AG08395 (cell line): ENCODE measurements at places on chromosomes 2 and 18.

DNA sequence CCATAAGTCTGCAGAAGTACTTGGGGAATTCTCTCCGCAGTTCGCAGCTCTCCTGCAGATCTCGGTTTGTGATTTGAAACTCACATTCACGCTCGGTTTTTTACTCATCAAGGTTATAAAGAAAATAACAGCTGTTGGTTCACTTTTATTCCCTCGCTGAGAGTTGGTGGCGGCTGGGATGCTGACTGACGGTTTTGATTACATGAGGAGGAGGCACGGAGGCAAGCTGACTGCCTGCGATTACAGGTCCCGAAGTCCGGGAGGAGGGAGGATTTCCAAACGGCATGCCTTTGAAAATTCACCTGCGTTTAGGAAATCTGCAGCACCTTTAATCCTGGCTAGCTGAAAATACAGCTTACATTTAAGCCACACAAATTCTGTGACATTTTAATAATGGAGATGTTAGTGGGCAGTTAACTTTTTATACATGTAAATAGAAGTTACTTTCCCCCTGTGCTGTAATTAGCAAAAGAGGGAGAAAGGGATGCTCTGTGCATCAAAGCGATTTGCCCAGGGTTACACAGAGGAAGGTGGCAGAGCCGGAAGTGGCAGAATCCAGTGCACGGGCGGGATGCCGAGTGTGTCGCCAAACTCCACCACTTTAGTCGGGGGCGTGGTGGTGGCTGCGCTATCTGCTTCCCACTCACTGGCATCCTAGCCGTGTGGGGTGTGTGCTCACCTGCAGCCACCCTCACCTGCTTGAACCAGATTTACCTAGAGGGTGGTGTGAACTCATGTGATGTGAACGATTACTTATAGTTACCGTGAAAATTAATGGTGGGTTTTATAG lies 14.7 kb downstream of the AGAP1 start:
- DNase-seq, result no peak

- no peak for DNase-seq
These were observed 12.6 kb downstream of the HYCC2 start for GRCh38 chr2:201058914-201059313.

- DNase-seq, result no peak
These were observed 324.4 kb downstream of the ALK start for GRCh38 chr2:29597035-29597434.

DNA sequence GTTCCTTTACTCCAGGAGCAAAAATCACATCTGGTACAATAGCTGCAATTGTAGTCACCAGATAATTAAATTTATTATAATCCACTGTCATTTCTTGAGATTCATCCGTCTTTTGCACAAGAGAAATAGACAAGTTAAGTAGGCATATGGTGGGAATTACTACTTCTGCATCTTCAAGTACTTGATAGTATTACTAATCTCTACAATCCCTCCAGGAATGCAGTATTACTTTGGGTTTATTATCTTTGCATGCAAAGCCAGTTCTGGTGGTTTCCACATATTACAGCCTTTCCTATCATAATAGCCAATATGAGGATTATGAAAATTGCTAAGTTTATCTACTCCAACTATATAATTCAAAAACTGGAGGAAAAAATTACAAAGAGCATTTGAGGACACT lies 254.1 kb downstream of the IKZF2 start:
- peak; percentile 49 for DNase-seq

- no peak for DNase-seq
These were observed 114.8 kb downstream of the BCL11A start for GRCh38 chr2:60438653-60439052.
